ENCODE measurements at places on chromosomes 5 and 9.

DNA sequence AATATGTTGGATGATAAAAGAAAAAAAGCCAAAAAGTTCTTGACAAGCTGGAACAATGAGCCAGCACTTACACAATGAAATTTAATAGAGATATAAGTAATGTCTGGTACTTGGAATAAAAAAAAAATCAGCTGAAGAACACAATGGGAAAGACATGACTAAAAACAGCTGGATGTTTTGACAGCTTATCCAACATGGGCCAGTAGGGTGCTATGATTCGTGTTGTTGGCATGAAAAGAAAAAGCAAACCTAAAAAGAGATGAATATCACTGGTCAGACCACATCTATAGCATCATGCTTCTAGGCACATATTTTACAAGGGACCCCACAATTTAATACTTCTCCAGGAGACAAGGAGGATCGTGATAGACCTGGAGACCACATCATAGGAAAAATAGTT lies 175.3 kb downstream of the ARL15 start:
- no peak overlapping the region for H3K27ac ChIP-seq
- H3K36me3 ChIP-seq = no peaks in the 10 kb centered on the region

DNA sequence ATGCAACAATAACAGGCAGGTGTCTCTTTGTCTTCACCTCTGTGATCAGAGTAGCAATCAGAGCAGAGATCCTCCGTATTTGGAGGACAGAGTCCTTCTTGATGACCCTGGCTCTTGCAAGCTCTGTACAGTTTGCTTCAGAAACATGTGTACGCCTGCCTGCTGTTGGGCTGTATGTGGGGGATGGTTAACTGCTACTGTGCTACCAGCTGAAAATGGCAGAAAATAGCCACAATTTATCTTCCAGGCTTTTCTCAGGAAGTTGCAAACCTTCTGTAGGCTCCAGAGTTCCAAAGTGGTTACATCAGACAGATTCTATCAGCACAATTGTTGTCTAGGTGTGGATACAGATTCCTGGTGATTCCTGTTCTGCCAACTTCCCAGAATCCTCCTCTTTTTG lies 35.5 kb downstream of the DDX46 start:
- no peak for DNase-seq
- H3K4me1 ChIP-seq = no peaks in the 10 kb centered on the region
- H3K4me3 ChIP-seq = no peak overlapping the region

GRCh38 chr9:113012492-113012891 lies 500 bp upstream of the ZNF883 start:
- no peak overlapping the region for H3K4me3 ChIP-seq
- H3K27me3 ChIP-seq = peaks cover 14% of the 10 kb centered on the region
- H3K36me3 ChIP-seq = peaks cover 2% of the 10 kb centered on the region
- no peak for DNase-seq
- no peak overlapping the region for H3K27ac ChIP-seq
- no peaks in the 10 kb centered on the region for H3K4me1 ChIP-seq

GRCh38 chr5:74763504-74763903 lies 3.4 kb downstream of the GFM2 start:
- peaks cover 22% of the 10 kb centered on the region for H3K36me3 ChIP-seq
- no peaks in the 10 kb centered on the region for H3K27me3 ChIP-seq
- no peak overlapping the region for H3K27ac ChIP-seq
- peaks cover 42% of the 10 kb centered on the region for H3K4me1 ChIP-seq

DNA sequence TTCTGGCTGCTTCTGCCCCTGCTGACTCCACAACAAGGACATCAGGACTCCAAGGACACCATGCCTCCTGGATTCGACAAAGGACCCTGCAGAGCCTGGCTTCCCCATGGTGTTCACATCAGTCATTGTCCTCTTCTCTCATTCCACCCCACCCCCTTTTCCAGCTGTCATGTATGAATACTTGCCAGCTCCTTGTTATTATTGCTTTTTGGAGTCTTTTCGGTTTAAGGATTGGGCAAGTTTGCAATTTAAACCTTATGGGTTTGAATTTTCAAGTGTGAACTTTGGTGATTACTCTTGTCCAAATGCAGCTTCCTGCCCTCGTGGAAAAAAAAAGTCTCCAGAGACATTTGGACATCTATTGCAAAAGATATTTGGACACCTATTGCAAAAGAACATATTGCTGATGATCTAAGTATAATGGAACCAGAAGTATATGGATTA lies 14.2 kb upstream of the LVRN start:
- no peak for DNase-seq
- no peak overlapping the region for H3K4me3 ChIP-seq
- H3K27ac ChIP-seq = no peak overlapping the region
- H3K27me3 ChIP-seq = peaks cover 6% of the 10 kb centered on the region
- H3K4me1 ChIP-seq = no peaks in the 10 kb centered on the region

DNA sequence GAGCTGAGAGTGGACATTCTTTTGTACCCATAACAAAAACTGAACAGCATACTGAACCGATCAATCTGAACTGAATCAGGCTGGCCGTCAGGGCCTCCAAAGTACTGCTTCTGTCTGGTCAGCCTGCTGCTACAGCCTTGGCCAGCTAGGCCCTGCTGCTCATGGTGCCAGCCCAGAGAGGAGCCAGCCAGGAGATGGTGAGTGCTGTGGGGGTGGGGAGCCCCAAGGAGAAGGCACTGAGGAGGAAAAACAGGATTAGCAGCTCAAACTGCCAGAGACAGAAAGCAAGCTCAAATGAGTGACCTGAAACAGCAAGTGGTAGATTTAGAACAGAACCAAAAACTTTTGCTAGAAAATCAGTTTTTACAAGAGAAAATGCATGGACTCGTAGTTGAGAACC lies 23.9 kb downstream of the SRP19 start:
- peak overlapping the region; percentile 51 for H3K27ac ChIP-seq
- no peaks in the 10 kb centered on the region for H3K27me3 ChIP-seq
- H3K4me1 ChIP-seq = peaks cover 48% of the 10 kb centered on the region
- no peak for DNase-seq

DNA sequence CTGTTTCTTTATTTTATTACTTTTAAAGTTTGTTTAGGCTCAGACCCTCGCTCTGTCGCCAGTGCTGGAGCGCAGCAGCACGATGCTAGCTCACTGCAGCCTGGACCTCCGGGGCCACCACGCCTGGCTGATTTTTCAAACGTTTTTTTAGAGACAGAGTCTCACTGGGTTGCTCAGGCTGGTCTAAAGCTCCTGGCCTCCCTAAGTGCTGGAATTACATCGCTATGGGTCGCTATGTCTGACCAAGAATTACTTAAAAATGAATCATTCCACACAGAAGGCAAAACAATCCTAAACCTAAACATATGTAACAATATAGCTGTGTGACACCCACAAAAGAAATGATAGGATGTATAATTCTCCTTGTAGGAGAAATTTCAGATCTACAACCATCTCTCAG lies 86.9 kb upstream of the SIMC1 start:
- H3K36me3 ChIP-seq = no peaks in the 10 kb centered on the region
- H3K27me3 ChIP-seq = peaks cover 36% of the 10 kb centered on the region
- no peak overlapping the region for H3K27ac ChIP-seq
- no peak overlapping the region for H3K4me3 ChIP-seq
- no peaks in the 10 kb centered on the region for H3K4me1 ChIP-seq

DNA sequence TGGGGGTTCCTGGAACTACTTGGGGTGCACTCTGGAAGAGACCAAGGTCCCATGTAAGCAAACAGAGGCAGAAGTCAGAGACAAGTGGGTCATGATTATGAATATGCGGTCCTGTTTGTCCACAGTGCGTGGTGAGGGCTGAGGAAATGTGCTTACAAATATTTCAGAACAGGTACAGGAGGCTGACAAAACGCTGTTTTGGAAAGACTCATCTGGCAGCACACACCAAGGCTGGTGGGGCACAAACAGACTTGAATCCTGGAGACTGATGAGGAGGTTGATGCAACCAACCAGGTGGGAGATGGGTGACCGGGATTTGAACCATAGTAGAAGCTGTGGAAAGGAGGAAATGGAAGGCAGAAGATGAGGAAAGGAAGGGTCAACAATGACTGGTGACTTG lies 83.8 kb downstream of the ADRB2 start:
- no peaks in the 10 kb centered on the region for H3K36me3 ChIP-seq
- DNase-seq = no peak
- no peak overlapping the region for H3K4me3 ChIP-seq
- H3K27ac ChIP-seq = peak overlapping the region; percentile 6

DNA sequence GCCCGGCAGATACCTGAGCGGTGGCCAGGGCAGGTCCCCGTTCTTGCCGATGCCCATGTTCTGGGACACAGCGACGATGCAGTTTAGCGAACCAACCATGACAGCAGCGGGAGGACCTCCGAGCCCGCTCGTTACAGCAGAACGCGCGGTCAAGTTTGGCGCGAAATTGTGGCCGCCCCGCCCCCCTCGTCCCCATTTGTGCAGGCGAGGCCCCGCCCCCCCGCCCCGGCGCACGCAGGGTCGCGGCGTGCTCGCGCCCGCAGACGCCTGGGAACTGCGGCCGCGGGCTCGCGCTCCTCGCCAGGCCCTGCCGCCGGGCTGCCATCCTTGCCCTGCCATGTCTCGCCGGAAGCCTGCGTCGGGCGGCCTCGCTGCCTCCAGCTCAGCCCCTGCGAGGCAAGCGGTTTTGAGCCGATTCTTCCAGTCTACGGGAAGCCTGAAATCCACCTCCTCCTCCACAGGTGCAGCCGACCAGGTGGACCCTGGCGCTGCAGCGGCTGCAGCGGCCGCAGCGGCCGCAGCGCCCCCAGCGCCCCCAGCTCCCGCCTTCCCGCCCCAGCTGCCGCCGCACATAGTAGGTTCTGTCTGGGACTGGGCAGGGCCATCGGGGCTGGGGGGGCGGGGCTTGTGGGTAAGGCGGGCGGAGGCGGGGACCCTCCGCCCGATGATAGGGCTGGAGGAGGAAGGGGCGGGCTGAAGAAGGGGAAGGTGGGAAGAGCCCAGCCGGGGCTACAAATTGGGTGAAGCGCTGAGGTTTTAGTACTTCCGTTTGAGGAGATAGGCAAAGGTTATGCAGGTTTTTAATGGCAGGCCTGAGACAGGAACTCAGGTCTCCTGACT lies at the start of the genes DHFR and MSH3:
Gene DHFR, minus strand, starts transcription at position 593 of the 840 bp plus-strand sequence. Its CDS starts 494 bp downstream, at position 99.
Gene MSH3, plus strand, starts transcription at position 262 of the 840 bp plus-strand sequence. Its CDS starts 76 bp downstream, at position 338.
- H3K4me3 ChIP-seq = peak within 1 kb of the TSS; percentile 94
- peaks cover 32% of the 10 kb centered on the region for H3K36me3 ChIP-seq

Data from activated CD8-positive, alpha-beta memory T cell treated with anti-CD3 and anti-CD28 coated beads, Interleukin-2, amount 10 ng/mL, durations not matched to agents 7 days and 5 days (primary cell).